ENCODE measurements at places on chromosomes 5 and 9.

GRCh38 chr9:128372784-128373183 is 1.6 kb downstream of the URM1 start:
- peak; percentile 64 for DNase-seq

- DNase-seq, result no peak
Measured at GRCh38 chr9:93181672-93182435, 2.1 kb upstream of the WNK2 start.

DNA sequence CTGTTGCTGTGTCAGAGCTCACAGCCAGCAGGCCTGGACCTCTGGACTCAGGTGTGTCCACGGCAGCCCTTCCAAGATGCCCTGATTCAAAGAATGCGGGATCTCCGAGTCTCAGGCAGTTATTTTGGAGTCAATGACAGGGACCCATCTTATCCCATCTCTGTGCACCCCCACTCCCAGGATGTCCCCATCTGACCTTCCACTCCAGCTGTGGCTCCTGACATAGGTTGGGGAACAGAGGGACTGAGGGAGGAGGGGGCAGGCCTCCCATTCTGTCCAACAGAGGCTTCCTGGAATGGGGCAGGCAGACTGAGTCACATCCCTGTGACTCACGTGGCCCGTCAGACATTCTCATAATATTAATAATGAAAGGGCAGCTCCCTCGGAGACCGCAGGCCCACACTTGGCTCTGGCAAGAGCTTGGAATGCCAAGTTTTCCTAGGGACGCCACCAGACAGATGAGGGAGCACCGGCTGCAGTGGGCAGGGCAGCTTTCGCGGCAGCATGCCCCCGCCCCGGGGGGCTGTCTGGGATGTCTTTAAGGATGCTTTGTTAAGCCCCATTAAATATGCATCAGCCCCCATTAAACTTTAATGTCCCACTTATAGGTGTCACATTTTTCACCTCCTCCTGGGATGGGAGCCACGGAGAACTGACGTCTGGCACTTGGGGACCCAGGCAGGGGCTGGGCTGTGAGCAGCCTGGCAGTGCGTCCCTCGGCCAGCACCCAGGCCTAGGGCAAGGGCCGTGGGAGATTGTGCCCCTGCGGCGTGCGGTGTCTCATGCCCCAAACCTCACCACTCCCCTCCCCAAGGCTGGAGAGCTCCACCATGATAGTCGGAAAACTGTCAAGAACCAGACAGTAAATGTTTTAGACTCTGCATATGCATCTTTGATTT is 23.6 kb upstream of the FIBCD1 start:
- peak; percentile 93 for DNase-seq

GRCh38 chr9:131668439-131669268 is 71.2 kb downstream of the RAPGEF1 start:
- peak; percentile 64 for DNase-seq

DNA sequence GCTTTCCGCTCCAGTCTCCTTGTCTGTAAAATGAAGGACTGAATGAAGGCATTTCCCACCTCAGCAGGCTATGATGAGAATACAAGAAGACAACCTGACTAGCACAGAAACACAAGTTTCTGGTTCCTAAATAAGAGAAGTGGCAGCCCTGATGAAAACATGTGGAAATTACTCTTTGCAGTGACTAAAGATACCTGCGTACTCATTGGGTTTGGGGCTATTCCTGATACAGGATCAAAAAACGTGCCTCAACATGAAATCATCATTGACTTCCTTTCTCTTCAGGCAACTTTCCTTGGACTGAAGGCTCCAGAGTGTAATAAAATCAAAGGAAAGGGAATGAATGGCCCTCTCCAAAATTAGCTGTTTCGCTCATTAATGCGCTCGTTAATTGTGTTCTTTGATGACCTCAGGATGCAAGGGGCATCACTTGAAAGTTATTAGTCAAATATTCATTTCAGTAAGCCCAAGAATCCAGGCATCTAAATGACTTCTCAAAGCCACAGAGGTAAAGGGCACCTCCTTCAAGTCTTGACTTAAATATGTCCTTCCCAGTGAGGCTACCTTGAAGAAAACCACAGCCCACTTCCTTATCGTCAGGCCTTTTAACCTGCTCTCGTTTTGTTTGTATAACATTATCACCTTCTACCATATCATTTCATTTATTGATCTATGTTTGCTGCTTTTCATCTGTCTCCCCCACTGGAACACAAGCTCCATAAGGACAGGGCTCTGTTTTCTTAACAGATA is 68.9 kb downstream of the RASEF start:
- no peak for DNase-seq

DNA sequence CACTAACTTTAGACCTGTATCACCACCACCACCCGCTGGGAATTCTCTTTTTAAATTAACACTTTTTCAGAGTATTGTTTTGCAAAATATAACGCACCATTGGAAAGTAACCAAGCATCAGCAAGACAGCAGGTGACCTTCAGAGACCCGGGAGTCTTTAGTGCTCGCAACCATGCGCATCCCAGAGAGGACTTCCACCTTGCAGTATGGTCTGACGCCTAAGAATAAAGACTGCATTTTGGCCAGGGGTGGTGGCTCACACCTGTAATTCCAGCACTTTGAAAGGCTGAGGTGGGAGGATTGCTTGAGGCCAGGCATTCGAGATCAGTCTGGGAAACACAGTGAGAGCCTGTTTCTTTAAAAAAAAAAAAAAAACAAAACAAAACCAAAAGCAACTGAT is 113.8 kb downstream of the MED27 start:
- DNase-seq, result no peak

GRCh38 chr5:79560771-79561524 is 47.0 kb upstream of the HOMER1 start:
- DNase-seq, result no peak

- DNase-seq, result no peak
Measured at GRCh38 chr9:94916956-94917355, 190.5 kb downstream of the AOPEP start.

All from lung microvascular endothelial cell (primary cell).